ENCODE measurements at places on chromosomes 13 and 19.

GRCh38 chr19:15779756-15780476 is 7.5 kb upstream of the OR10H5 start:
- no peak for DNase-seq

DNA sequence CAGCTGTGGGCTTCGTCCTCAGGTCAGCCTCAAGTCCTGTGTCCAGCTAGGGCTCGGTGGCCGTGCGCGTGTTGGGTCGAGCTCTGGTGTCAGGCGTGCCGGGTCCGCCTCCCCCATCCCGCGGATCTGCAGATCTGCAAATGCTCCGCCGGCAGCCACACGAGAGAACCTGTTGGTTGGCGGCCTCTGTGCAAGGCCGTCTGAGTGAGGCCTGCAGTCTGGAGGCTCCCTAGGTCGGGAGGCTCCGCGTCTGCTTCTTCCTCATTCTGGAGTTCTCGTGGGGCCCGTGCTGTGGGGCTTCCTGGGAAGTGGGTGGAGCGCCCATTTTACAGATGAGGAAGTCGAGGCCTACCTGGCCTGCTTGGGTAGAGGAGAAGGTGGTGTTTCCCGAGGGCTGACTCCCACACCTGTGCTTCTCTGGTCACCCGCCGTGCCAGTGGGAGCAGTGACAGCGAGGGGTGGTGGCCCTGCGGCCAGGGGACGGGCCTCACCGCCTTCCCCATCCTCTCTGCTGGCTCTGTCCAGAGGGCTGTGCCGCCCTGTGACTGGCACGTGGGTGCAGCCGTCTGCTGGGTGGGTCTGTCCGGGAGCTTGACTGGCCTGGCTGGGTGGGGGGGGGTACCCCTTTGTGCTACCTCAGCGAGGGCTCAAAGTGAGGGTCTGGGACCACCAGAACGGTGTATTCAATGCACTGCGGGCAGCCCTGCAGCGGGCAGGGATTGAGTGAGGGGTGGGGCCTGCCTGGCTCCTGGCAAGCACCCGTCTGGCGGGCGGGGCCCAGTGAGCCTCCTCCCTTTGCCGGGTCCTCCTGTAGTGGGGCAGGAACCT is 3.3 kb downstream of the CSNK1G2 start:
- no peak for DNase-seq

DNA sequence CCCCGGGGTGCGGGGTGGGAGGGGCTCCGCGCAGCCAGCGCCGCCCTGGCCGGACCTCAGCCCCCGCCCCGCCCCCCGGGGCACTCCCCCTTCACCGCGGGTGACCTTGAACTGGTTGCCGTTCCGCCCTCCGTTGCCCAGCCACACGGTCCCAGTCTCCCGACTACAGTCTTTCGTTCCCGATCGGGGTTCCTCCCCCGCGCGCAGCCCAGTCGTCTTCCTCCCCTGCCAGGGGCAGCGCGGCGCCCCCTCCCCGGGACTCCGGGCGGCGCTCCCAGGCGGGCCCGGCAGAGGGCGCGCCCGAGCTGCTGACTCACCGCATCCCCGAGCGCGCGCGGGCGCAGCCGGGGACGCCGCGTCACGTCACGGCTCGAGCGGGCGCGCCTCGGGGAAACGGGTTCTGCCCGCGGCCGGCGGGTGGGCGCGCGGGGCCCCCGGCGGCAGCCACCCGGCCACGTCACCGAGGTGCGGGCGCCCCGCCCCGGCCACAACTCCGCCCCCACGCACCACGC is 459 bp downstream of the MIDN start:
- no peak for DNase-seq

DNA sequence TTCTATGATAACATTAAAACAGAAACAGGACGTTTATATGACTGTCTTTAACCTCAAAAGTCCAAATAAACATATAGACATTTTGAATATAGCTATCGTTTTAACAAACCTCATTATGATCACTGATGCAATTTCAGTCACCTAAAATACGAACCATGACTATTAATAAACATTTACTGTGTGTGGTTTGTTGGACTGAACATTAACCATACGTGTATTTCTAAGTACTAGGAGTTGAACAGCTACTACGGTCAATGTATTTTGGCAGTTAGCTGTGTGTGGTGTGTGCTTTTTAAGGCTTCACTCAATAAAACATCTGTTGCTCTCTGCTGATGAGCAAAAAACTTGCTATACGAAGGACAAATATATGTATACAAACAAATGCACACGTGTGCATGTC is 281.4 kb downstream of the ABCC4 start:
- no peak for DNase-seq

DNA sequence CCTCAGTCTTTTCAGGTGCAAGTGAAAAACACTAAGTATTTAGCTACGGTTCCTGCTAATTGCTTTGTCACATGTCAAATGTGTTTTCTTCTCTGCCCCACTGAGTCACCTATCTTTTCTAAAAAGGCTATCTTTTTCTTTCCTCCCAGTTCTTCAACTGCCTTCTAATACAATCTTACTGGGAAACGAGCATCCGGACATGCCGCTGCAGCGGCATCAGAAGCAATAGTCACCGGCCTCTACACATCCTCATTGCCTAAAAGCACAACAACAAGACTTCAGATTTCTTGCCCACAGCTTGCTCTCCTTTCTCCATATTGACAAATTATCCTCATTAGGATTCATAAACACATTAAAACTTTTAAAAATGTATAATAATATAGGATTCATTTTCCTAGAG is 1.2 kb downstream of the PCDH9 start:
- peak; percentile 32 for DNase-seq

GRCh38 chr13:32838945-32839344 is 177.3 kb upstream of the KL start:
- peak; percentile 11 for DNase-seq

DNA sequence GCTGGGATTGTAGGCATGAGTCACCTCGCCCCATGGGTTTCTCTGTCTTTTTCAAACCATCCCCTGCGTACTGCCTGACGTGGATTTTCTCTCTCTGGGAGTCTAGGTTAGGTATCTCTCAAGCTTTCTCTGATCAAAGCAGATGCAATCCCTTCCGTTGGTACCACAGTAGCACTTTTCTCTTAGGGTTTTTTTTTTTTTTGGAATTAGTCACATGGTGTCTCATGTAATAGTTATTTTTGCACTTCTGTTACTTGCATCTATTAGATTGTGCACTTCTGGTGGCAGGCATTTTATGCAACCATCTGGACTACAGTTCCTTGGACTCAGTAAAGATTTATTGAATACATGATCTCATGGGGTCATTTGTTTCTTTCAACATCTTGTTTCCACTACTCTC is 72.1 kb downstream of the GPC6 start:
- DNase-seq: peak; percentile 10
